Chondrocyte (in vitro differentiated cells): ENCODE measurements at places on chromosomes 2 and 18.

DNA sequence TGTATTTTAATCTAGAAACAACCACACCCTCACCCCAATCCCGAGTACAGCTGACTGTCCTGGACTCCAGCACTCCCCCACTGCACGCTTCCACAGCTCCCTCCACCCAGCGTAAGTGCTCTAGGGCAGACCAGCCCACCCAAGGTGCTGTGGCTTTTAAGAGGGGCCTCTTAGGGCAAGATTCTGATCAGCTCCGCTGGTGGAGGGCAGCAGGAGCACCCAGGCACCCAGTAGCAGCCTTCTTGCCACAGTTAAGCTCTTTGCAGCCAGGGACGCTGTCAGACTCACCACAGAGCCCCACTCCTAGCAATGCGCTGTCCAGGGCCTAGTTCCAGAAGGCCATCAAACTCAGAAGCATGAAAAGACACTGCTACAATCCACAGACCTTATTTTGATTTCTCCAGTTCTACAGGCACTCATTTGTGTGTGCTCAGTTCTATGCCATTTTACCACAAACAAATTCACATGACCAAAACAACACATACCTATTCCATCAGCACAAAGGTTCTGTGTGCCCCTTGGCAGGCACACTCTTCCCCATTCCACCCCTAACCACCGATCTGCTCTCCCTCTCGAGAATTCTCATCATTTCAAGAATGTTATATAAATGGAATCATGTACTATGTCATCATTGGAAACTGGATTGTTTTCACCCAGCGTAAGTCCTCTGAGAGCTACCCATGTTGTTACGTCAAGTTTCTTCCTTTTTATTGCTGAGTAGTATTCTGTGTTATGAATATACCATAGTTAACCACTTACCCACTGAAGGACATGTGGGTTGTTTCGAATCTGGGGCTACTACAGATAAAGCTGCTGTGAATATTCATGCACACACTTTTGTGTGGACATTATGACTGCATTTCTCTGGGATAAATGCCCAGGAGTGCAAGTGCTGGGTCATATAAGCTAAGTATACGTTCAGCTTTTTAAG lies 40.4 kb downstream of the PTPN2 start:
- DNase-seq = no peak

DNA sequence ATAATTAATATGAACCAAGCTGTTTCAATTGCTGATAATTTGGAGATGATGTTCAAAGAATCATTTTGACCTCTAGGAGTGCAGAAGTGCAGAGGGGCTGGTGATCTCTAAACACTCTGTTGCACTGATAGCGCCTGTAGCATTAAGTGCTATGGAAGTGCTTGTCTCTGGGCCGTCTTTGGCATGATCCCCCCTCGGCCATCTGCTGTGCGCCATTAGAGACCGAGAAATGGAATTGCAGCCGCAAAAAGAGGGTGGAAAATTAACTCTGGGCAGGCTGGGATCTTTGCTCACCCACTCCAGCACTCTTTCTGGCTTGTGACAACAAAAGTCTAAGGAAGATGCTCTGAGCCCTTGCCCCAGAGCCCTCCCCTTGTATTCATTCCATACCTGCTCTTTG lies 23.4 kb downstream of the AKAIN1 start:
- no peak for DNase-seq

DNA sequence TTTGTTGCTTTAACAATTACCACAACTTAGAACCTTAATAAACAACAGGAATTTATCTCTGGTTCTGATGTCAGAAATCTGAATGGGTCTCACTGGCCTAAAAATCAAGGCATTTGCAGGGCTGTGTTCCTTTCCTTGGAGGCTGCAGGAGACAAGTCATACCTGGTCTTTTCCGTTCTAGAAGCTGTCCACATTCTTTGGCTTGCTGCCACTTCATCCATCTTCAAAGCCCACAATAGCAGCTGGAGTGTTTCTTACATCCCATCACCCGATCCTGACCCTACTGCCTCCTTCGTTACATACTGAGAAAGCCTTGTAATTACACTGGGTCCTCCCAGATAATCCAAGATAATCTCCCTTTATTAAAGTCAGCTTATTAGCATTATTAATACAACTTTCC lies 18.1 kb downstream of the NETO1 start:
- no peak for DNase-seq

DNA sequence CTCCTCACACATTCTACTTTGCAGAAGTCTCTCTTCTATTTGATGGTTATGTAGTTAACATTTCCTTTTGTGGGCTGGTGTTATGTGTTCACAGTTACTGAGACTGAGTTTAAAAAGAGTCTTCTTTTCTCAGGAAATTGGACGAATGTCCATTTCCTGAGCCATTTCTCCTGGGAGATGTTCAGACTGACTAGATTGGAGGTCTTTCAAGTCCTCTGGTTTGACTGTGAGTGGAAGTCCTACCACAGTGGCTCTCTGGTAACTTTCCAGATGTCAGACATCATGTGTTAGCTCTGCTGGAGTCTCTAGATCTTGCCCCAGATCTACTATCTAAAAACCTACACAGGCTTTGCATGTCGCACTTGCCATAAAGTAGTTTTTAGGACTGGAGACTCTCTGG lies 116.0 kb downstream of the GALR1 start:
- no peak for DNase-seq

GRCh38 chr2:10490806-10491291 lies 42.7 kb upstream of the ODC1 start:
- DNase-seq = no peak

GRCh38 chr2:169106563-169107545 lies 37.5 kb downstream of the DHRS9 start:
- DNase-seq = no peak

GRCh38 chr2:211751848-211752247 lies 786.8 kb downstream of the ERBB4 start:
- DNase-seq = no peak

DNA sequence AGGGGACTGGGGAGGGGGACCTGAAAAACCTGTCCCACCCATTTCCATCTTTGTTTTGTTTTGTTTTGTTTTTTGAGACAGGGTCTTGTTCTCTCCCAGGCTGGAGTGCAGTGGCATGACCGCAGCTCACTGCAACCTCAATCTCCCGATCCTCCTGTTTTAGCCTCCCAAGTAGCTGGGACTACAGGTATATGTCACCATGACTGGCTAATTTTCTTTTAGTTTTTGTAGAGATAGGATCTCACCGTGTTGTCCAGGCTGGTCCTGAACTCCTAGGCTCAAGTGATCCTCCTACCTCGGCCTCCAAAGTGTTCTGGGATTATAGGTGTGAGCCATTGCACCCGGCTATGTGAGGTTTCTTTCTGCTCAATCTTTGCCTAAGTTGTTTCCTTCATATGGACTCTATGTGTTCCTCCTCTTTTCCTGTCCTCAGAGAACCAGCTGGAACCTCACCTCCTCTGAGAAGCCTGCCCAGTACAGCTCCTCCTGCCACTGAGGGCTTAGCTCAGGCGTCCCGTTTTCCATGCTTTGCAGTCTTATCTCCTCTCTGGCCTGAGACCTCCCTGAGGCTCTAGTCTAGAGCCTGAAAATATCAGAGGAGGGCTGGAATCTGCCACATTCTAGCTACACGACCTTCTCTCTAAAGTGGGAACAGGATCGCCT lies 74.8 kb downstream of the HS1BP3 start:
- DNase-seq = no peak

DNA sequence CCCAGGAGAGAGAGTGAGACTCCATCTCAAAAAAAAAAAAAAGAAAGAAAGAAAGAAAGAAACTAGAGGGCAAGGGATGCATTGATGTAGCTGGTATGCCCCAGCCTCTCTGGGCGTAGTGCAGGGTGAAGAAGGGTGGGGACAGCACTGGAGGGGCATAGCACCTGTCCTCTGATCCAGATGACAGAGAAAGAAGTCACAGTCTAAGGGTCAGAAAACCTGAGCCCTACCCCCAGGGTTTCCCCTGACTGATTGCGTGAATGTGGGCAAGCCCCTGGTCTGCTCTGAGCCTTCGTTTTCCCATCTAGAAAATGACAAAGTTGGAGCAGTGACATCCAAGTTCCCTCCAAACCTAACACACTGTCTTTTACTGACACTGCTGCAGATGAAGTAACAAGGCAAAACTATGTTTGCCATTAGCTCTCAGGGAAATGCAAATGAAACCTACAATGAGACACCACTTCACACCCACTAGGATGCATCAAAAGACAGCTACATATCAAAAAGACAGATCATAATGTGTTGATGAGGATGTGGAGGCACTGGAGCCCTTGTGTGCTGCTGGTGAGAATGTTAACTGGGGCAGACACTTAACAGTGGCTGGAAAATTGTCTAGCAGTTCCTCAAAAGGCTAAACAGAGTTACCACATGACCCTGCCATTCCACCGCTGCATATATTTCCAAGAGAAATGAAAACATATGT lies 19.5 kb upstream of the YWHAQ start:
- DNase-seq = no peak

- DNase-seq = no peak
These were observed 47.8 kb downstream of the SLC4A3 start for GRCh38 chr2:219675221-219675620.

DNA sequence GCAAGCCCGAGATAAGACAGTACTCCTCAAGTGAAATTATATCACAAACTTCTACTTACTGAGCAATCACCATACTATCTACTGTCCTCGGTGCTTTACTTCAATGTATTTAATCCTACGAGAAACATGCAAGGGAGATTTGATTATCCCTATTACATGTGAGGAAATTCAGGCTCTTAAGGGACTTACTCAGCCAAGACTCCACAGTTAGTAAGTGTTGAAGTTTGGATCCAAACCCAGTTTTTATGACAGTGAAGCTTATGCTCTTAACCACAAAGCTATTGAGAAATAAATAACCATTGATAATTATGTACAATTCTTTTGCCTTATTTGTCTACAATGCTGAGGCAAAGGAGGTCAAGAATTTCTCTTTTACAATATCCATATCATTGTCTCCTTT lies 672.9 kb upstream of the ACVR2A start:
- DNase-seq = no peak

DNA sequence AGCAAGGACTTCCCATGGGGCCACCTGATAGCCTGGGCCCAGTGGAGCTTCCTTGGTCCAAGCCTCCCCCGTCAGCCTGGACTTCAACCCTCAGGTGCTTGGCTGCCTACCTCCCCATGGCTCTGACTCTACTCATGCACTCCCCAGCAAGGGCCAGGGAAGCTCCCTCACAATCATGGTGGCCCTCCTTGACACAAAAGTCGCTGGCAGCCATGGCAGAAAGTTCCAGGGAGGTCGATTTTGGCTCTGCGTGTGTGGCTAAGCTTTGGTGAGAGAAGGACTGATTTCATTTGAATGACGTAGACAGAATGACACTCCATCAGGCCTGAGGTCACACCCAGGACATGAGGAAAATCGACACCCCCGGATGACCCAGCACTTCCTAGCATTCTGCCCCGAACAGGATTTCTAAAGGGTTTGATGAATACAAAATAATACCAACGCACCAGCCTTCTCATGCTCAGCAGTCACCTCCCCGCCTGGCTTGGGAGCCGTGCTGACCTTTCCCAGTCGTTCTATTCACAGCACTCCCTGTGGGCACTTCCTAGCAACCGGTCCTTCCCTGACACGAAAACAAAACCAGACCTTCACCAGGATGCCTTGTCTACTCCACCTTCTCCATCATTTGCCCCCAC lies 52.7 kb downstream of the LBH start:
- DNase-seq = no peak

DNA sequence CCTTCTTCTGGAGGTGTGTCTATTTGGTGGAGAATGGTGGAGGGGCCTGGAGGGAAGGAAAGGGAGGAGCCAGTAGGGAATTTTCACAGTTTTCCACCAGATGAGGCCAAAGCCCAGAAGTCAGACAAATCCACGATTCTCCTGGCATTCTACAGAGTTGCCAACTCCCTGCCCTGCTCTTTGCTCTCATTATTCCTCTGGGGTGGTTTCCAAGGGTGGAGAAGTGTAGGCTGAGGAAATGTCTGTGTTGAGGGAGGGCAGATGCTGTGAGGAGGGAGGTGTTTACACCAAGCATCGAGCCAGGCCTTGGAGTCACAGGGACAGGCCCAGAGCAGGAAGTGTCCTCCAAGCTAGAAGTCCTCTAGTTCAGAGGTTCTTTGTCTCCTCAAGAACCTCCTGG lies 124.1 kb upstream of the LGALSL start:
- DNase-seq = no peak

DNA sequence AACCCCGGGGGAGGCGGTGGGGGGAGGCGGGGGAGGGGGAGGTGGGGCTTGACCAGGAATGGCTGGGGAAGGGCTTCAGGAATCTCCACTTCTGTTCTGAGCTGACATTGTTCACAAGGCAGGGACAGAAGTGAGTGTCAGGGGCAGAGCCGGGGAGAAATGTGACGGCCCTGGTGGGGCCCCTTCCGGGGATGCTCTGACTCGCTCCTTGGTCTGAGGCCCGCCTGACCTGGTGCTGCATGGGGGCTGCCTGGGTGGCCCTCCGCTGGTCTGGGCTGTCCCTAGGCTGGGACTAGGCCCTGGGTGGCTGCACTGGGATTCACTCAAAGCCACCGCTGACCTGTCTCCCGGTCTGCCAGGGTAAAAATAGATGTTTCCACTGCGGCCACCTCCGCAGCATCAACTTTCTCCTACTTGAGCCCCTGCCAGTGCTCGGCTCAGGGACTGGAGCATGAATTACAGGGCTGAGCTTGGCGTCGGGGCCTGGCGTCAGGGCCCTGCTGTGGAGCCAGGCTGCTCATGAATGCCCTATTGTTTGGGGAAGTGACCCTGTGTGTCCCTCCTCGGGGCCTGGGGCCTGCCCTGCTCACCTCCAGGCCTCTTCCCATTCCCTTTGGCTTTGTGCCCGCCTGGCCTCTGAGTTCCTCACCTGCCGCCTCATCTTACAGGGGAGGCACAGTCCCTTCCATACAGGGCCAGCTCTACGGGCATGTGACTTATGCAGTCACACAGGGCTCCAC lies 247.5 kb downstream of the DYSF start:
- peak; percentile 86 for DNase-seq

- no peak for DNase-seq
These were observed 471.0 kb upstream of the CDH7 start for GRCh38 chr18:65279668-65280305.

DNA sequence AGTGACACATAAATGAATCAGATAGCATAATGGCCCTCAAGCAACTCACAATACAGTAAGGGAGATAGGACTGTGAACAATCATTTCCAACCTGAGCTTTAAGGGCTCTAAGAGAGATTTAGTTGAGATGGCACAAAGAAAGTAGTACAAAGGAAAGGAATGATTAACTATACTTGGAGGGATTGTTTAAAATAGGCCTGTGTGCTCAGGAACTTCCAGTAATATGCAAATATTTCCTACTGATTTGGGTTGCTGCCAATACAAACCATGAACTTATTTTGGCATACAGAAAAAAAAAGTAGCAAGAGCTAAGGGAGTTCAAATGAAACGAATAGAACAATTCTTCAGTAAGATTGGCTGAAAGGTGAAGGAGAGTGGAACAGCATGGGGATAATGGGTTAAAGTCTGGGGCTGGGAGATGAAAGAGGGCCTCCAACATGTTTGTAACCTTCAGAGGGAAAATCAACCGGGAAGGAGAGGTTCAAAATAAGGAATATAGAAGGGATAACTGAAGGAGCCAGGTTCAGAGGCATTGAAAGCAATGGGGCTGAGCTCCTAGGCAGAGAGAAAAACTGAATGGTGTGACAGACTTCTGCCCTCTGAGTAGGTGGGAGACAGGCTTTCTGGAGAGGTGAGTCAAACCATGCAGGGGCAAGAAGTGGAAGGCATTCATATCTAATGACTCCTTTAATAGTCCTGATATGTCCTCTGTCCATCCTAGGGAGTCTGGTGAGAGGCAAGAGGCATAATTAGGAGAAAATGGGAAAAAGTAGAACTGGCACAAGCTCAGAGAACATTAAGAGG lies 83.5 kb downstream of the DNAH7 start:
- no peak for DNase-seq
